ENCODE measurements at places on chromosomes 13 and 19.

GRCh38 chr19:28465371-28466086 is 747.4 kb downstream of the UQCRFS1 start:
- DNase-seq: no peak

- peak; percentile 31 for DNase-seq
These were observed 14.2 kb upstream of the LATS2 start for GRCh38 chr13:21075379-21076249.

DNA sequence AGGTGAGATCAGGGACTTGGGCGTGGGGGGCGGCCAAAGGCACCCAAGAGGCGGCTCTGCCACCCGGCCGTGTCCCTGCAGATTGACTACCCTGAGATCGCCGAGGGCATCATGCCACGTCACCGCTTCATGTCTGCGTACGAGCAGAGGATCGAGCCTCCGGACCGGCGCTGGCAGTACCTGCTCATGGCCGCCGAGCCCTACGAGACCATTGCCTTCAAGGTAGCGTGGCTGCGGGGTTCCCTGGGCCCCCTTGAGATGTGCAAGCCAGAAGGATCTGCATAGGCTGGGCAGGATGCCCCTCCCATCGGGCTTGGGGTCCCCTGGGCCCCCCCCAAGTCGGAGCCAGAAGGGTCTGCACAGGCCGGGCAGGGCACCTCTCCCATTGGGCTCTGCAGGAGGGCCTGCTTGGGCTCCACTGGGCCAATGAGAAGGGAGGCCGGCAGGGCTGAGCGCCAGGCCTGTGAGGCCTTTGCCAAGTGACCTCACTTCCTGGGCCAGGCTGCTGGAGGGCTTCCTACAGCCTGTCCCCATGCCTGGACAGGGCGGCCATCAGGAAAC is 2.2 kb upstream of the AMH start:
- DNase-seq: no peak

- DNase-seq: no peak
These were observed 474.5 kb upstream of the NBEA start for GRCh38 chr13:34467450-34468083.

DNA sequence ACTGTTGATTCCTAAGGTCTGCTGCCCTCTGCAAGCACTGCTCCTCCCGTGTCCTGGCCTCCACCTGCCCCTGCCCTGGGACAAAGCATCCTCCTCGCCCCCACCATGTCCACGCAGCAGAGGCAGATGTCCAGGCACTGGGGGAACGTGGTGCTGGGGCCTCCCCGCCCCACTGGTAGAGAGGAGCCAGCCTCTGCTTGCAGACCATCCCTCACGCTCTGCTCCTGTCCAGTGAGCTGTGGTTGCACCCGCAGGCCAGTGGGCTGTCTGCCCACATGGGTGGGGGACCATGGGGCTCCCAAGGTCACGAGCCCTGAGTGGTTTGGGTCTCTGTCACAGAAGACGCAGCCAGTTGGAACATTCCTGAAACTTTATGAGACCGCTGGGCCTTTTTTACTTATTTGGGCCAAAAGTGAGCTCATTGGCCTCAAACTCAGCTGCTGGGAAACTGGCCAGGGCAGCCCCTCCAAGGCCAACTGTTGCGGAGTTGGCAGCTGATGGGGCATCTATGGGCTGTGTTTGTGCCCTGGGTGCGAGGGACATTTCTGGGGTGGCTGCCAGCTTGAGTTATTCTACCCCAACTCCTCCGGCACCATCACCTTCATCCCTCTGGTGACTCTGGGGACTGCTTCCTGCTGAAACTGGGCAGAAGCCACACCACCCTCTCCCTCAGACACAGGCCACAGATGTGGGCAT is 64.8 kb upstream of the F7 start:
- DNase-seq: no peak

GRCh38 chr13:78054157-78054556 is 135.5 kb upstream of the EDNRB start:
- DNase-seq: no peak

GRCh38 chr13:31807090-31807541 is 67.8 kb downstream of the RXFP2 start:
- peak; percentile 9 for DNase-seq

GRCh38 chr13:24038841-24039330 is 121.6 kb upstream of the SPATA13 start:
- no peak for DNase-seq

DNA sequence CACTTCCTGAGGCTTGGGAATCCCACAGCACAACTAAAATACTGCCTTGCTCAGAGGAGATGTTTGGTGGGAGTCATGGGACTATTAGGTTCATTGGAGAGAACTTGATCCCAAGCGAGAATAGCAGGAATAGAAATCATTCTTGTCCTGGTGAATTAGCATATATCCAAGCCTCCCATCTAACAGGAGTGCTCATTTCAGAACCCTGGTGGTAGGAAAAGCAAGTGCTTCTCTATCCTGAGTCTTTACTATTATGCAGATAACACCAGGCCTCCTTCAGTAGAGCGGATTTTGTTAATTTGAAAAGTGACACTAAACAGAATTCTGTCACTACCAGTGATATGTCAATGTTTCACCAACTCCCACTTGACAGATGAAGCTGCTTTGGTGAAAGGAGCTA is 199.5 kb downstream of the ATP8A2 start:
- no peak for DNase-seq

DNA sequence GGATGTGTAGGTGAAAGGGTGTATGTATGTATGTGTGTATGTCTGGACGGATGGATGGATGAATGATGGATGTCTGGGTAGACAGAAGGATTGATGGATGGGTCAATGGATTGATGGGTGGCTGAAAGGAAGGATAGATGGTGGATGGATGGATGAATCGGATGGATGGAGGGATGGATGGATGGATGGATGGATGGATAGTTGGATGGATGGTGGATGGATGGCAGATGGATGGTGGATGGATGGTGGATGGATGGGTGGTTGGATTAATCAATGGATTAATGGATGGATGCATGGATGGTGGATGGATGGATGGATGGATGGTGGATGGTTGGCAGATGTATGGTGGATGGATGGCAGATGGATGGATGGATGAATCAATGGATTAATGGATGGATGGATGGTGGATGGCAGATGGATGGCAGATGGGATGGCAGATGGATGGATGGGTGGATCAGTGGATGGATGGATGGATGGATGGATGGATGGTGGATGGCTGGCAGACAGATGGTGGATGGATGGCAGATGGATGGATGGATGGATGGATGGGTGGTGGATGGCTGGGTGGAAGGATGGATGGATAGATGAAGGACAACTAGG is 16.5 kb upstream of the PPP5C start:
- no peak for DNase-seq

- DNase-seq: peak; percentile 67
These were observed 7.5 kb downstream of the RASA3 start for GRCh38 chr13:114124921-114125320.
